Activated CD4-positive, alpha-beta T cell treated with anti-CD3 and anti-CD28 coated beads for 24 hours (primary cell): ENCODE measurements at places on chromosomes 11 and 22.

DNA sequence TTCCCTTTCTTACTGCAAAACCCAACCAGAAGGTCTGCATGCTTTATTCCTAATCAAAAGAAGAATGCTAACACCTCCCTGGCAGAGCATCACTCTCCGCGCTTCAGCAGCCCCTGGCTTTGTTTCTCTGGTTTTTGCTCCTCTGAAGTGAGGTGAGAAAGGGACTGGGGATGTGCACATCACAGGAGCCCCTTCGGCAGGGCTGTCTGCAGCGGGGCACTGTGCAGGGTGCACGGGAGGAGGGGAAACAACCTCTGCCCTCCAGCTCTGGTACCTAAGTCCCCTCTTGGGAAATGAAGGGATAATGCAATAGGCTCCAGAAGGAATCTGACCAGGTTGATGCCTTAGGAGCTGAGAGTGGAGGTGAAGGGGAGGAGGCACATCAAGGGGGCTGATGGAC, 312.7 kb downstream of the NTM start:
- no peak for DNase-seq

GRCh38 chr11:27514558-27514957, 8.0 kb upstream of the LIN7C start:
- DNase-seq: no peak

- no peak for DNase-seq
These were observed 68.4 kb downstream of the TCF20 start for GRCh38 chr22:42202048-42202447.

GRCh38 chr11:39683951-39684554, 1775.4 kb downstream of the LRRC4C start:
- no peak for DNase-seq

GRCh38 chr22:46415776-46416519, 80.4 kb downstream of the TRMU start:
- no peak for DNase-seq

- peak; percentile 2 for DNase-seq
These were observed 90.8 kb upstream of the SHANK2 start for GRCh38 chr11:71342951-71343827.

GRCh38 chr11:44986315-44986714, 35.6 kb upstream of the TP53I11 start:
- no peak for DNase-seq
